Stimulated activated CD8-positive, alpha-beta memory T cell treated with anti-CD3 and anti-CD28 coated beads, Interleukin-7, amount 100 ng/mL, for 4 hours (primary cell): ENCODE measurements at places on chromosomes 13 and 19.

DNA sequence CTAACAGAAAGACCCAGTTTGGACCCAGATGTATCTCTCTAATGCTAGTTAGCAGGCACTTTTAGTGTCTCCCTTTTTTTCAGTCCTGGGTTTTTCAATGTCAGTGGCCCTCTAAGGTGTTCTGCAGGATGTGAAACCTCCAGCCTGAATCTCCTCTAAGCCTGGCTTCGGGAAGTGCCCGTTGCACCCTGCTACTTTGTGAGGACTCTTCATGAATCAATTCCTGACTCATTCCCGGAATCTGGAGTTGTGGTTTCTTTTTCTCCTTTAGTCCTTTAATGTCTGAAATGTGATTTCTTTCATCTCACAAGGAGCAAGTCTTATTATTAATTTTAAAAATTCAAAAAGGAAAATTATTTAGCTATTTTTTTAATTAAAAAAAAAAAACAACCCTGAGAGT, 116.0 kb downstream of the ZNF536 start:
- no peak for DNase-seq

DNA sequence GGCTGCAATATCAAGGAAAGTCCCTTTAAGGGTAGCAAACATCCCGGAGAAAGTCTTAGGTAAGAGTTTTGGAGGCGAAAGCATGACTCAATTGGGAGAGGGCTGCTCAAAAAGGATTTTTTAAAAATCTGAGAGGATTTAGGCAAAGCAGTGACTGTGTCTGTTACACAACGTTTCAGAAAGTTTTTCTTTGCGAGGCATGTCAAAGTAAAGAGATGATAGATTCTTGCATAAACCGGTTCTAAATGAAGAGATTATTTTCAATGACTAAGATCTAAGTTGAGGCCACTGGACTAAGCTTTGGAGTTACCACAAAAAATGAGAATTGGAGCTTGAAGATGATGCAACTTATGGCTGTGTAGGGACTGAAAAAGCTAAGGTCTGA, 43.7 kb upstream of the ENOX1 start:
- DNase-seq = no peak

- no peak for DNase-seq
Measured at GRCh38 chr19:49936549-49936948, 7.2 kb upstream of the NUP62 start.

DNA sequence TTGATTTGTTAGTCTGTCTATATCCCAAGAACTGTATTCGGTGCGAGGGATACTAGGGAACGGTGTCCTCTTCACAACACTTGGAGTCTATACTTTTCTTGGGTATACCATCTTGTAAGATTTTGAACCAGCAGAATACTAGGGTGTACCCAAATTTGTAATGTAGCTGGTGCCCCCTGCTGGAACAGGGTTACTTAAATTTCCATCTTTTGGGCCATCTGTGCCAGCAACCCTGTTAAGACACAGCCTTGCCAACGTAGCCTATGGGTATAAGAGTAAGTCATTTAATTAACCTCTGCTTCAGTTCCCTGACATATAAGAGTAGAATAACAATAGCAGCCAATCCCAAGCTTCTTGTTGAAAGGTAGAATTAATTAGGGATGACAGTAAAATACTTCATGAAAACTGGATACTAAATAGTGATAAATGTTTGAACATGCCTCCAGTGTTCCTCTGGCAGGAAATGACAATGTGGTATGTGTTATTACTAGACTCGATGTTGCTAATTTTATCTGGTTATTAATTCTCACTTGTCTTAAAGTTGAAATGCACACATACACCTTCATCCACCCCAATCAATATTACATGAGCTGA, 607.6 kb downstream of the FGF9 start:
- peak; percentile 42 for DNase-seq

DNA sequence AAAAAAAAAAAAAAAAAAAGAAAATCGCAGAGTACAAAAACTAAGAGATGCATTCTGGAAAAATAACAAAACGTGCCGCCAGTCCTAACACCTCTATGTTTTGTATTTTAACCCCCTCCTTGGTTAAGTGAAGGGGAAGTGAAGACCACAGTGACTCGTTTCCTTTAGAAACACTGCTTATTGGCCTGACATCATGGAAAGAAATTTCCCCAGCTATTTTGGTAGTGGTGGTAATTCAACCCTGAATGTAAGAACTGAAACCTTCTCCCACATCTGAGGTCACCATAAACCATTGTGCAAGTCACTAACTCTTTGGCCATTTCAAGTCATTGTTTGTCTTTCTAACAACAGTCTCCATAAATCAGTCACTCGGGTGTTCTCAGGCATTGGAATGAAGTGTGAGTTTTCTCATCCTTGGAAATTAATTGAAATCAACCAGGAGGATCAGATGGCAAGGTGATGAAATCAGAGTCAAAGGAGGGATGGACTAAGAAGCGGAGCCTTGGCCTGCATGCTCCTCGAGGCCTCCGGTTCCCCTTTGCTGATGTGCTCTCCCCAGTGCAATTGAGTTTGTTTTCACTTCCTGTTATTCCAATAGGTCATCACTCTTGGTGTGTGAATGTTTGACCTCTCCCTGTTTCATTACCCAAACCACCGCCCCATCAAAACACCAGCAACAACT, 443.9 kb downstream of the FGF9 start:
- peak; percentile 3 for DNase-seq

GRCh38 chr13:39297664-39298171, 259.5 kb downstream of the NHLRC3 start:
- DNase-seq = no peak

GRCh38 chr19:38733493-38734175, 10.6 kb downstream of the CAPN12 start:
- no peak for DNase-seq

GRCh38 chr13:112127564-112128330, 60.8 kb downstream of the SOX1 start:
- DNase-seq = no peak

- DNase-seq = no peak
Measured at GRCh38 chr19:3234800-3235199, 10.3 kb downstream of the CELF5 start.
